ENCODE measurements at places on chromosomes 13 and 19.
A peak's percentile ranks its signal among the peaks of the same experiment; 100 is the strongest.

DNA sequence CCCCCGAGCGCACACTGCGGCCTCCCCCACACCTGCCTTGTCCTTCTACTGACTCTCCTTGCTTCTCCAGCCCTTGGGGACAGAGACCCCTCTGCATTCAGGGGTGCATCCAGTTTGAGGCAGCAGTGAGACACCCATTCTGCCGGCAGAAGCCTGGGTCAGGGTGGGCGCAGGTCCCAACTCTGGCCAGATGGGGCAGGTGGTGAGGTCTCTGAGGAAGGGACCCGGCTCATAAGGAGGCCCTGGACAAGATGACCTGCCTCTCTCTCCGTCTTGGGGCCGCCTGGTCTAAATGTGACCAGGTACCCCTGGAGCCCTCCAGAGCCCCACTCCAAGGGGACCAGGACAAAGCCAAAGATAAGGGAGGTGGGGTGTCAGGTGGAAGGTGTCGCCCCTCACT, 6.1 kb downstream of the CHERP start:
- no peak for DNase-seq

DNA sequence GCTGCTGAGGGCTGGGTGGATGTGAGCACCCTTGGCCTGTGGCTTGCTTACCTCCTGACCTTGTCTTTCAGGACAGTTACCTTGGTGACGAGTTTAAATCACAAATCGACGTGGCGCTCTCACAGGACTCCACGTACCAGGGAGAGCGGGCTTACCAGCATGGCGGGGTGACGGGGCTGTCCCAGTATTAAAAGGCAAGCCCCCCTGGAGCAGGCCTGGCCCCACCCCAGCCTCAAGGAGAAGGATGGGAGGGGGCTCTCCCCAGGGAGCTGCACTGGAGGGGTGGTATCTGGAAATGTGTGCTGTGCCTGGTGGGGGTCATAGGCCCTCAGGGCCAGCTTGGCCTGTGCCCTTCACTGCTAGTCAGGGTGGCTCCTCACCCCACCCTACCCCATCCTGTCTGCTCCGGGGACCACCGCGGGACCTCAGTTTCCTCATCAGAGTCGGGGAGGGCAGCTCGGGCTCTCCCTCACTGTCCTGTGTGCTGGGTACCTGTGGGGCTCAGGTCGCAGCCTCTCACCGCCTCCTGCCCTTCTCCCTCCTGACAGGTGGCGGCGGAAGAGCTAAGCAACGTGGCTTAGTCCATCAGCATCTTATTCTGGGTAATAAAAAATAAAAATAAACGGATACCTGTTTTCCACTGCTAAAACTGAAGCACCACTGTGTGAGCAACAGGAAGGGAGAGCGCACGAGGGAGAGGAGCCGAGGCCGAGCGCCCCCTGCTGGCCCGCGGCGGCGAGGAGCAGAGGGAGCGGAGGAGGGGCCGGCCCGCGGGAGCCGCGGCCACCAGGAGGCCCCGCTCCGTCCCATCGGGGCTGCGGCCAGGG, 29.8 kb downstream of the CERS1 start:
- peak; percentile 92 for DNase-seq

- no peak for DNase-seq
These were observed 20.2 kb downstream of the EPSTI1 start for GRCh38 chr13:42971691-42972347.

GRCh38 chr13:21075011-21075378, 13.6 kb upstream of the LATS2 start:
- DNase-seq = no peak

GRCh38 chr13:84946192-84946591, 853.0 kb downstream of the SLITRK6 start:
- no peak for DNase-seq

DNA sequence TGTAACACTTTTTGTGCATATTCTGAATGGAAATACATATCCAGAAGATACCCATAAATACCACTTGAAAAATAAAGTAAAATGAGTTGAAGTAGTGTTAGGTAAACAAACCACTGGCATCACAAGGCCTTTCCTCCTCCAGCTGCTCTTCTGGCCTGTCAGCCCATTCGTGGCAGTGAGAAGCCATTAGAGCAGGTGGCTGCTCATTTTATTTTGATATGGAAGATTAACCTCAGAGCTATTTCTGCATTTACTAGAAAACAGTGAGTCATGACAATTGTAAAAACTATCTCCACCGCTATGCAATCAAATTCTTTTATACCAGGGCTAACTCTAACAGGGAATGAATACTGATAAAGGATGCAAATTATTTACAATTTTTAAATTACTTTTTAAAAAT, 2898.1 kb downstream of the PCDH9 start:
- DNase-seq = no peak

DNA sequence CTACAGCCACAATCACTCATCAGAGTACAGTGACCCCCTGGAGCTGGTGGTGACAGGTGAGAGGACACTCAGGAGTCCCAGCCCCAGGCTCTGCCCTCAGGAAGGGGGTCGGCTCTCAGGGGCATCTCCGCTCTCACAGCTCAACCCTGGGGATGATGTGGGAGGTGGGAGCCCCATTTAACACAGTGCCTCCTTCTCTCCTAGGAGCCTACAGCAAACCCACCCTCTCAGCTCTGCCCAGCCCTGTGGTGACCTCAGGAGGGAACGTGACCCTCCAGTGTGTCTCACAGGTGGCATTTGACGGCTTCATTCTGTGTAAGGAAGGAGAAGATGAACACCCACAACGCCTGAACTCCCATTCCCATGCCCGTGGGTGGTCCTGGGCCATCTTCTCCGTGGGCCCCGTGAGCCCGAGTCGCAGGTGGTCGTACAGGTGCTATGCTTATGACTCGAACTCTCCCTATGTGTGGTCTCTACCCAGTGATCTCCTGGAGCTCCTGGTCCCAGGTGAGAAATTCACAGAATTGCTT, 1.0 kb downstream of the LILRA2 start:
- no peak for DNase-seq

GRCh38 chr19:18543814-18544475, 572 bp upstream of the FKBP8 start:
- DNase-seq = no peak

GRCh38 chr19:4064496-4065260, 2.0 kb downstream of the ZBTB7A start:
- DNase-seq = no peak

DNA sequence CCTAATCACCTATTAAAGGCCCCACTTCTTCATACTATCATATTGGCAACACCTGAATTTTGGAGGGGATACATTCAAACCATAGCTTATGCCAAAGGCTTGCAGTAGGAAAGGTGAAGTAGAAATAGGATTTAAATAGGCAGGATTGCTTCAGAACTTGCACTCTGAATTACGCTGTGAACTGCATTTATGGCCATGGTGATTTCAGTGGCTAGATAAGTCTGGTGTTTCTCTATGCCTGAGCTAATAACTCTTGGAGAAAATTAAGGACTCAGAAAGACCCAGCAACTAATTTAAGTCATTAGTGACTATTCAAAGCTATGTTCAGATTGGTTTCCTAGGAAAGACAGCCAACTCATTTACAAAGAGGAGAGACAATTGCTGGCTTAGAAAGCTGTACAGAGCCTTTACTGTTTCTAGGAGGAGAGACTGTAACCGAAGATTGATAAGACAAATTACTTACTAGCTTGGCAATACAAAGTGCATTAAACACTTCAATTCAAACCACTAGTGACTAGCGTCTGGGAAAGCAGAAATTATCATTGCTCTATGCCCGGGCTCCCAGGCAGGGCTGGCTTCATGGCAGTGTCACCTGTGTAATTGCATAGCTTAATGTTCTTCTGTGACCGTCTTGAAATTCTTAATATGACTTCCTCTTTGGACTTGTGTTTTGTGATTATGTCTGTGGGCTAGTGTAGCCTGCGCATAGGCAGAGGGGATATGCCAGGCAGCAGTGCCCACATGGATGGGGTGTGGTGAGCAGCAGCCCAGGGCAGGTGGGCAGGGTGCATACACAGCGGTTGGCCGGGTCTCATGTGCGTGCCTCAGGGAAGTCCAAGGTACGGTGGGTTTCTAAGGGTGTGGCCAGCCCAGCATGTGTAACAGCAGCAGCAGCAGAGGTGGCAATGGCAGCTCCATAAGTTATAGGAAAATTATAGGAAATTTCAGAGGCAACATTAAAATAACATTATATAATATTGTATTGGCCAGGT, 60.1 kb downstream of the KL start:
- DNase-seq = no peak

GRCh38 chr19:56092685-56093631, 28.1 kb downstream of the ZNF787 start:
- no peak for DNase-seq

- no peak for DNase-seq
These were observed 10.1 kb downstream of the CNOT3 start for GRCh38 chr19:54147676-54148075.

- DNase-seq = no peak
These were observed 3.5 kb upstream of the SLC1A5 start for GRCh38 chr19:46791944-46792343.

- DNase-seq = no peak
These were observed 3.7 kb downstream of the ZNF136 start for GRCh38 chr19:12166626-12167025.

- DNase-seq = no peak
These were observed 20.3 kb downstream of the FBN3 start for GRCh38 chr19:8129061-8129618.

GRCh38 chr19:42095814-42096230, 19.9 kb downstream of the ZNF574 start:
- no peak for DNase-seq

GRCh38 chr13:113589961-113590339, 5.4 kb downstream of the TFDP1 start:
- DNase-seq = no peak

- DNase-seq = no peak
These were observed 26.0 kb downstream of the DPRX start for GRCh38 chr19:53657778-53658177.

DNA sequence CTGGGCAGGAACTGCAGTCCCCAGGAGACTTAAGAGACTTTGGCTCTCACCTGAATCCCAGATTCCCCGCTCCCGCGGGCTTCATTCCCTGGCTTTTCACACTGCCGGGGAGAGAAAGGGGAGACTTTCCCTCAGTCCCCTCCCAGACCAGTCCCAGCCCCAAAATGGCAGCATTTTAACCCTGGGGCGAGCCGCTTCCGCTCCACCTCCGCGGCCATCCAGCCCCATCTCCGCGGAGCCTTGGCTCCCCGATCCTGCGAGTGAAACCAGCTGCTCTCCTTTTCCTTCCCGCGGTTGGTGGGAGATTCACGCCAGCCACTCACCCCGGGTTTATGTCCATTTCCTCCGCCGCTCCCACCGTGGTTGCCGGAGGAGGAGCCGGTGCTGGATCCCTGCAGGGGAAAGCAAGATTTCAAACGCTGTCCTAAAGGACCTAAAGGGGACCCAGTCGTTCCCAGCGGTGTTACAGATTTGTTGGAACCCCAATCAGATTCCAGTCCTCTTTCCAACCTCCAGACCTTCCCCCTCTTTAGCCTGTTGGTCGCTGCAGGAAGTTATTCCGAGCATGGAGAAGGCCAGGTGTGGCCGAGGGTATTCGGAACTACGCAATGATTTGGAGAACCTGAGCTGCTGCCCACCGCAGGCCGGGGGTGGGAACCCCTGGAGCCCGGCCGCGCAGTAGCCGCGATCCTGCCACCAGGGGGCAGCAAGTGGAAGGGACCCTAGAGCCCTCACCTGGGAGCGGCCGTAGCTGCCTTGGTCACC, 3.4 kb downstream of the DMKN start:
- DNase-seq = peak; percentile 89

GRCh38 chr13:49300739-49301589, 53.2 kb downstream of the CDADC1 start:
- peak; percentile 69 for DNase-seq

DNA sequence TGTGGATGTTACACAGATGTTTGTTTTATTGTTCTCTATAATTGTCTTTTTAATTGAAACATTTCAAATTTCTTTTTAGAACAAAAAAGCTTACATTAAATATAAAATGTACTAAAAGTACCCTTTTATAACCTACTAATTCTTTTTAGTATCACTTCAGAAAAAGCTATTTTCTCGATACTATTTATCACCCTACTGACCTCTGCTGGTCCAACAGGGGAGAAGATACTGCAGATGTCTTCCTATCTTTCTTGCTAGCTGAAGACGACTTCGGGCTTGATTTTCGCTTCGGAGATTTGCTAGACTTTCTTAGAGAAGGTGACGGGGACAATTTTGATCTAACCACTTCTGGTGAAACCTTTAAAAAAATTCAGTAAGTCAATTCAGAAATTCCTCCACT, 42.4 kb downstream of the ZC3H13 start:
- no peak for DNase-seq

DNA sequence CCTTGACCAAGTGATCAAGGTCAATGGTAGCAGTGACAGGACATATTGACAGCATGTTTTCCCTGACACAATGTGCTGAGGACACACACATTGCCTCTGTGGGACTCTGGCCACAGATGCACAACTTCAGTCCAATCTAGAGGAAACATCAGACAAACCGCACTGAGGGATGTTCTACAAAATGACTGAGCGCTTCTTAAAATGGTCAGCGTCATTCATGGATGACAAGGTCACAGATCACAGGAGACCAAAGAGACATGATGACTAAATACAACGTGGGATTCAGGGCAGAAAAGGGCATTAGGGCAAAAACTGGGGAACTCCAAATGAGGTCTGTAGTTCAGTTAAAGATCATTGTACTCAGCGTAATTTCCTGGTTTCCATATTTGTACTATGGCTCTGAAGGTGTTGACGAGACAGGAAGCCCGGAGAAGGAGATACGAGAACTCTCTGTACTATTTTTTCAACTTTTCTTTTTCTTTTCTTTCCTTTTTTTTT, 20.6 kb downstream of the PBX4 start:
- no peak for DNase-seq

DNA sequence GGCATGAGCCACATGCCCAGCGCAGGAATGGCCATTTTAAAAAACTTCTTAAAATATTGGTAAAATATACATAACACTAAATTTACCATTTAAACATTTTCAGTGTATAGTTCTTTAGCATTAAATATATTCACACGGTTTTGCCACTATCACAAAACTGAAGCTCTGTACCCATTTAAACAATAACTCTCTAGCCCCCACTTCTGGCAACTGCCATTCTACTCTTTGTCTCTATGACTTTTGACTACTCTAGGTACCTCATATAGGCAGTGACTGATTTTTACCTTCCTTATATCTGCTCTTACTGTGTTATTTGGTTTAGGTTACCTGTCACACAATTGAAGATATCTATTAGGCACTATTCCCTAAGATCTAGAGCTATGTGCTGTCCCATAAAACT, 2.3 kb upstream of the KBTBD7 start:
- no peak for DNase-seq

DNA sequence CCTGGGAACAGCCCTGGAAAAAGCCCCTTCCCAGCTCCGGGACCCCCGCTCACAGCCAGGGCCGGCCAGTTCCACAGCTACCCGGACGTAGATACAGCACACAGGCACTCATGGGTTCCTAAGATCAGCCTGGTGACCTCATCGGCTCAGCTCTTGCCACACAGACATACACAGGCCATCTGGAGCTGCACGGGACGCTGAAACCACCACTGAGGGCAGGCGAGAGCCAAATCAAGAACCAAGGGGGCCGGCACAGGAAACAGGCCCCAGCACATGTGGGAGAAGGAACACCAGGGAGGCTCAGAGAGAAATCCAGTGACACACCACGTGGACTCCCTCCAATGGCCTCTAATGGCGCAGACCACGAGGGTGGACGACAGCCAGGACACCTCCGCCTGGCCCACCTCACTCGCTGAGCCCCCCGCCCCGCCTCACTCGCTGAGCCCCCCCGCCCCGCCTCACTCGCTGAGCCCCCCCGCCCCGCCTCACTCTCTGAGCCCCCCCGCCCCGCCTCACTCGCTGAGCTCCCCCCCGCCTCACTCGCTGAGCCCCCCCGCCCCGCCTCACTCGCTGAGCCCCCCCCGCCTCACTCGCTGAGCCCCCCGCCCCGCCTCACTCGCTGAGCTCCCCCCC, 69.7 kb upstream of the C13orf46 start:
- DNase-seq = no peak

Measured in D721Med (cell line).